ENCODE measurements at places on chromosomes 7 and 10. TPM values are rescaled to one million over a fixed set of nuclear protein-coding genes. Genes with fewer than 3 reads are reported as not detected.

The PPP1R3C gene
- 59.6 TPM for total RNA-seq

The APBB1IP gene
- total RNA-seq, result 0.19 TPM

The NOLC1 gene
- total RNA-seq, result 75.9 TPM

The FAM25A gene
- not detected for total RNA-seq

The RGR gene
- not detected for total RNA-seq

The KCNH2 gene
- total RNA-seq, result not detected

The HABP2 gene
- 0.19 TPM for total RNA-seq

The JMJD1C gene
- total RNA-seq, result 46.8 TPM

The C10orf67 gene
- 0.19 TPM for total RNA-seq

The CPEB3 gene
- total RNA-seq, result 0.85 TPM

The TRPV6 gene
- not detected for total RNA-seq

The FUOM gene
- 10.7 TPM for total RNA-seq

The TLX1 gene
- not detected for total RNA-seq

The CFAP70 gene
- 0.38 TPM for total RNA-seq

The HMX2 gene
- total RNA-seq, result not detected

Data from regular cardiac myocyte (primary cell).